Fibroblast of skin of abdomen (primary cell): ENCODE measurements at places on chromosomes 1 and 21.

DNA sequence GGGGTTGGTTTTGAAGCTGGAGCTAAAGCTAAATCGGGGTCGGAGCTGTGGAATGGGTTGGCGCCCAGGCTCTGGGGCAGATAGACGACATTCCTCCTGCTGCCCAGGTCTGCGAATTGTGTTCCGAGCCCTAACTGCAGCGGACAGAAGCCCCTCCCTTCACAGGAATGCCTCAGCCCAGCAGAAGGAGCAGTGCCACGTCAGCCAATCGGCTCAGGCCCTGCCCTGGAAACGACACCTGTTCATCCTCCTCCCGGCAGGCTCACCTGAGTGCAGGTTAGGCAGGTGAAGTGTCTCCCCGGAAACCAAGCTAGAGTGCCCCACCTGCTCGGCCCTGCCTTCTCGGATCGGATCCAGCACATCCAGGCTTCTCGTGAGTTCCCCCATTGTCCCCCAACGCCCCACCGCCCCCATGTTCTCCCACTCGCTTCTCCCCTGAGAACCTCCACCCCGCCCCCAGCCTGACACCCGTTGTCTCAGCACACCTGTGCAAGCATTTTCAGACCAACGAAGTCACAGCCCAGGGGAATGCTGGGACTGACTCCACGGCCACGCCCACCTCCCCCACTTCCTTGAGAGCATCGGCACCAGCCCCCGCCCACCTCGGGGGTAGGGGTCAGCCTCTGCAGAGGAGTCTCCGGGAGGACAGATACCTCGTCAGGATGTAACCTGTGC, 775 bp downstream of the TMEM125 start:
- DNase-seq, result no peak

GRCh38 chr1:7207875-7208646, 422.8 kb downstream of the CAMTA1 start:
- DNase-seq, result peak; percentile 63

DNA sequence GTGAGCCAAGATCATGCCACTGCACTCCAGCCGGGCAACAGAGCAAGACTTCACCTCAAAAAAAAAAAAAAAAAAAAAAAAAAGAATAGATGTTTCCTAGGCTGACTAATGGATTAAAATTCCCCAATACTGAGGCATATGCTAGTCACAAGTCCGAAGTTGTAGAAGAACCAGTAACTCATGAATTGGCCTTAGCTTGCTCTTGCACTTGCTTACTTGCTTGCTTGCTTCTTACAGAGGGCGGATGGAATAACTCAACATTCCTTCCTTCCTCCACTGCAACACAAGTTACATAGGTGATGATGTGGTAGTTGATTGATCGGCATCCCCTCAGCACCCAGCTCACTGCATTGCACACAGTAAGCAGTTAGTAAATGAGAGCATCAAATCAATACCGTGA, 2.8 kb upstream of the TARS2 start:
- DNase-seq, result peak; percentile 65

DNA sequence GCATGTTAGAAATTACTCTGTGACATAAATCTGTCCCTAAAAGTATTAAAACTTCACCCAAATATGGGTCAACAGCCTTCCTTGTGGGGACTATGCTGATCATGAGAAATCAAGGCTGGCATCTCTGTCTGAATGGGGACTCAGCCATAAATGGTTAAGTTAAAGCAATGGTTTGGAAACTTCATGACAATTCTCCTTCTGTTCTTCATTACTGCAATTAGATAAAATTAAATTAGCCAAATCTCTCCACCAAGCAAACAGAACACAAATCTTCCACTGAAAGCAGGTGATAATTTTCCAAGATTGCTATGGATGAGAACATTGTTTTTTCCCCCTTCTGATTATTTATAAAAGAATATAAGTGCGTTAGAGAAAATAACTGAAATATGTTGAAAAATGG, 346.1 kb downstream of the KCNH1 start:
- DNase-seq, result no peak

DNA sequence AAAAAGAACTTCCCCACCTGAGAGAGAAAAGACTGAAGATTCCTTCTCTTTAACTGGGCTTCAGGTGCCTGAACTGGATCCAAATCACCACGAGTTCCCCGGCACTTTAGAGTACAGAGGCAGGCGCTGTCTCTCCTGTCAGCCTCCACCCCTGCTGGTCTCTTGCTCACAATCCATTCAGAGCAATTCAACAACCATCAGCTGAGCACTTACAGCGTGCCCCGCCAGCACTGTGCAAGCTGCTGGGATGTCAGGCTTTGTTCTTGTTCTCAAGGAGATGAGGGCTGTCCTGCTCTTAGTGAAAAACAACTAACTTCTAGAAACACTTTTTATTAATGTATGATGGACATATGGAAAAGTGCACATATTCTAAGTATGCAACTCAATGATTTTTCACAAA, 68.7 kb upstream of the VAMP3 start:
- no peak for DNase-seq

GRCh38 chr1:203267347-203267846, 37.9 kb upstream of the BTG2 start:
- peak; percentile 83 for DNase-seq

DNA sequence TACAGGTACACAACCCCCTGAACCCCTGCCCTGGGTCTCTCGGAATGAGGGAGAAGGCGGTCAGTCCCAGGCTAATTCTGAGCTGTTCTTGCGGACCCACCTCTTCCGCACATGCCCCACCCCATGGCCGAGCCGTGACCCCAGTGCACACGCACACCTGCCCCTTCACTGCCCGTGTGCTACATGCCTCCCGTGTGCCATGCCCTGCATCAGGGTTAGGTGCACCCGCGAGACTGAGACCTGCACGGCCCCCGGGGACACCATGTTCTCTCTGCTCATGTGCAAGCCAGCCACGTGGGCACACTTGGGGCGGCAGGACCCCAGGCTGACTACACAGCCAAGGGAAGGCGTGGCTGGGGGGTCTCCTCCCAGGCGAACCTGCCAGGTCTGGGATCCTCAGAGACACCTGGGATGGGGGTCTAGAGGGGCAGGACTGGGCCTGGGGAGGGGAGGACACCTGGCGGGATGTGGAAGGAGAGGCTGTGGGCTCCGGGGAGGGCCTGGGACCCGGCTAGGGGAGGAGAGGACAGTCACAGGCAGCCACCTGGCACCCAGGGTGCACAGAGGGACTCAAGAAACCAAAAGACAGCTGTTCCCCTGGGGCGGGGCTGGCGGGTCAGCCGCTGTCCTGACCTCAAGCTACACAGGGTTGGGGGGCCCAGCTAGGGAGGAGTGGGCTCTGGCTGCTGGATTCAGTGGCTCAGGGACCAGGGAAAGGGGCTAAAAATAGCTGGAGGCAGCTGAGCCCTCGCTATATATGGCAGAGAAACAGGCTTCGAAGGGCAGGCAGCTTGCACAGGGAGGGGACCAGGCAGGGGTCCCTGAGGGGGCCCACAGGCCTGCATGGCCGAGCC, 133.4 kb downstream of the CASZ1 start:
- DNase-seq, result no peak

DNA sequence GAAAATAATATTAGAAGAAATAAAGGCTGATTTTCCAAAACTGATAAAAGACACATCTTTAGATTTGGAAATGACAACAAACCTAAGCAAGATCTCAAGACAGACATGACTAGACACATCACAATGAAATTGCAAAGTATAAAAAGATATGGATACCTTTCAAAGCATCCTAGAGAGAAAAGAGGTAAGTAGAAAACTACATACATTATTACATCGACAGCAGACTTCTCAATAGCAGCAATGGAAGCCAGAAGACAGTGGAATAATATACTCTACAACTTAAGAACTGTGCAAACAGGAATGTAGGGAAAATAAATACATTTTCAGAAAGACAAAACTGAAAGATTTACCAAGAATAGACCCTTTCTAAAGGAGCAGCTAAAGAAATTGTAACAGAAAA, 50.2 kb downstream of the DENND1B start:
- DNase-seq, result peak; percentile 19

DNA sequence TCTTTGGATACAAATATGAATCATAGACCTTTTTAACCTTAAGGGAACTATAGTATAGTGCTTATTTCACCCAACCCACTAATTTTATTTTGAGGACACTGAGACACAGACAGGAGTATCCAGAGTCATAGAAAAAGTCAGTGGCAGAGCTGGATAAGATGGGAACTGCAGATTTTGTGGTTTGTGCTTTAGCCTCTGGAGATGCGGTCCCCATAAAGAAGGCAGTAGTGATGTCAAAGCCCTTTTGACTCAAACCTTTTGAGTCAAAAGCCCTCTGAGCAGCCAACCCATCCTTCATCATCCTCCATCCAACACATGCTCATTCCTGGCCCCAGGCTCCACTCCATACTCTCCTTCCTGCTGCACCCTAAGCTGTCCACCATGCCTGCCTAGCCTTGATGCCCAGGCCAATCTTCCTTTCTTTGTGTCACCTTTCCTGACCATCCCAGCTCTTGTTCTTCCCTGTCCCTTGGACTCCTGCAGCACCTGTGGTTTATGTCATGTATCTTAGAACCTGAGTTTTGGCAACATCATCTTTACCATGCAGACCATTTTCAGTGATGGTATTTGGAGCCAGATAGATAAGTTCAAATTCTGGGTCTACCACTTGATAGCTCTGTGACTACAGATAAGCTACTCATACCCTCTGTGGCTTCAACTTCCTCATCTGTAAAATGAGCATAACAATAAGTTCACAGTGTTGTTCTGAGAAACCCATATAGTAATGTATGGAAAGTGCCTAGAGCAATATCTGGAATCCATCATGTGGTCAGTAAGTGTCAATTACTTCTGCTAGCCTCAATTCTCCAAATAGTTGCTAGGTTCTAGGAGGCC, 20.1 kb downstream of the SLAMF1 start:
- no peak for DNase-seq

GRCh38 chr1:230251644-230252191, 174.4 kb downstream of the PGBD5 start:
- no peak for DNase-seq

GRCh38 chr1:81703391-81703755, 97.4 kb upstream of the ADGRL2 start:
- peak; percentile 56 for DNase-seq

DNA sequence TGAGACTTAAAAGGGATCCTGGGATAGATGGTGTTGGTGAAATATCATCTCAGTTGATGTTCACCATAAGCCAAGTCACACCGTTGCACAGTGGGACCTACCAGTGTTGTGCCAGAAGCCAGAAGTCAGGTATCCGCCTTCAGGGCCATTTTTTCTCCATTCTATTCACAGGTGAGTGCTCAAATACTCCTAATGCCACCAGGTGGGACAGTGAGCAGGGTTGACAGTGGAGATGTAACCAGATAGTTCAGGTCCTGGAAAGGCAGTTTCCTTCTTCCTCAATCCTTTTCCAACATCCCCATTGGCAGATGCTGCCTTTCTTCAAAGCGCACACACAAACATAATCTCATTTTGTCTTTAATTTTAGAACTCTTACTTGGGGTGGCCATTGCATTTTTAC, 11.6 kb downstream of the CD160 start:
- no peak for DNase-seq

DNA sequence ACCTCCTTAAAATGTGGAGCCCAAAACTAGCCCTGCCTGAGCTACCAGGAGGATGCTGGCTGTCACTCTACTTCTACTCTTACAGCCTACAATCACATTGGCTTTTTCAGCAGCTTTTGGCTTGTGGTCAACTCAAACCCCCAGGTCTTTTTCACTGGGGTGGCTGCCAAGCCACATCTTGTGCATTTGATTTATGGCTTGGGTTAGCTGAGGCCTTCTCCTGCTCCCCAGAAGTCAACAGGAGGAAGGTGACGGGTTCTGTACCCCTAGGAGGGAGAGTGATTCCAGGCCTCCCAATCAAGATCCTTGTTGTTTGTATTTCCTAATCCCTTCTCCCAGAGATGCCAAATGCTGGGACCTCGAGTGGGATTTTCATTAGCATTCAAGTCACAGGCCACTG, 124.3 kb downstream of the LACTBL1 start:
- DNase-seq, result peak; percentile 46
